AG10803 (cell line): ENCODE measurements at places on chromosomes 2 and 18.

DNA sequence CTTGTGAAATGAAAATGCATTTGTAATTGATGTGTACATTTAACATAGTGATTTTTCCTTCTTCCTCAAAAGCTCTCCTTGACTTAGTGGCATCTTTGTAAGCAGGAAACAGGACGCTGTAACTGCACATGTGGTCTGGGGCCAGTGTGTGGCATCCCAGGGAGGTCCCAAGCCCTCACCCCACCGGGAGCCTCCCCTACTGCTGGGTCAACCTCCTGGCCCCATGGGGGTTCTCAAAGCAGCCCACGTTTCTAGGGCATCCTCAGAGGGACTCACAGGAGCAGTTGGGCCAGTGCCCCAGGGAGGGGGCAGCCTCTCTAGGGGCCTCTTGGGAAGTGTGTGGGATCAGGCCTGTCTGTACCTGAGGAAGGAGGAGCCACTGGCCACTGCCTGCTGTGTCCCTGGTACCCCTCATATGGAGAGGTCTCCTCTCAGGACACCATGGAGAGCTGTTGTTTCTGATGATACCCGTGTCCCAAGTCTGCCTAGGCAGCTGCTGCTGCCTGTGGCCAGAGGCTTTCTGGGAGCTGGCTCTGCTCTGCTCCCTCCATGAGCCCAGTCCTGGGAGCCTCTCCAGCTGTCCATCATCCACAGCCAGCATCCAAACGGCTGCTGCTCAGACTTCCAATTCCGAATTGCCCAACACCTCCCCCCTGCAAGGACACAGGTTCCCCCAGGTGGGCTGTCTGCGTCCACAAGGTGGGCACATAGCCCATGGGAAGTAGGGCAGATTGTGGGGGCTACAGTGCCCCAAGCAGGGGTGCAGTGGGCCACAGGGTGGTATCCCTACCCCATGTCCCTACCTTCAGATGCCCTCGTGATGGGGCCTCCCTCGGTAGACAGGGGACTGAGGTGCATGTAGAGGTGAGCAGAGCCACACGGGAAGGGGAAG is 13.4 kb downstream of the ARHGEF4 start:
- no peak for DNase-seq

DNA sequence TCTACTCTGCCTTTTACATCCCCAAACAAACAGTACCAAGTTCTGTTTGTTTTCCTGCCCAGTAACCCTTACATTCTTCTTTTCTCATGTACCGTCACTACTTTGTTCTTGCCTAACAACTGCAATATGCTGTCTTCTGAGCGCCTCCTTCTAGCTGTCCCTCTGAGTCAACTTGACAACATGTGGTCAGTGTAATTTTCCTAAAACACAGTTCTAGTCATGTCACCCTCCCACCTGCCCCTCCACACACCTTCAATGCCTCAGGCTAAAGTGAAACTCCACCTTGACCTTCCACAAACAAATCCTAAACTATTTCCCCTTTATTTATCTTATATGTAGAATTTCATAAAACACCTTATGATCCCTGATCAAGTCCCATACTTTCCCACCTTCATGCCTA is 124.6 kb upstream of the CD302 start:
- peak; percentile 28 for DNase-seq

- no peak for DNase-seq
These were observed 238.0 kb upstream of the COPS8 start for GRCh38 chr2:236847538-236848263.

DNA sequence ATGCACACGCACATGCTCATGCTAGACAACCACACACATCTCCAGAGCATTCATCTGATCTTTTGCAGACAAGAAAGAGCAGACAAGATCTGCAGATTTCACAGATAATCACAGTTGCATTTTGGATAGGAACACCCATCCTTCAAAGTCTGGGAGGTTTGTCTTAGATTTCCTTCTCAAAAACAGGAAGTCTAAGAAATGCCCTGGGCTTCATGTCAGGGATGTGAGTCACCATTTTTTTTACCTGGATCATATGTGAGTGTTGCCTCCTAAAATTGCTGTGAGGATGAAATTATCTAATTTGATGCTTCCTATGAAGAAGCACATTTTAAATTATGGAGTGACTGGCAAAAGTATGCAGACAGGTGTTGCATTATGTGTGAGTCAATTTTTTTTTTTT is 46.1 kb downstream of the SRD5A2 start:
- no peak for DNase-seq

GRCh38 chr2:238654479-238655197 is 193.2 kb upstream of the TWIST2 start:
- DNase-seq = no peak
